CD4-positive, alpha-beta T cell treated with Interleukin-15 for 1 hour (primary cell): ENCODE measurements at places on chromosomes 2 and 18.

DNA sequence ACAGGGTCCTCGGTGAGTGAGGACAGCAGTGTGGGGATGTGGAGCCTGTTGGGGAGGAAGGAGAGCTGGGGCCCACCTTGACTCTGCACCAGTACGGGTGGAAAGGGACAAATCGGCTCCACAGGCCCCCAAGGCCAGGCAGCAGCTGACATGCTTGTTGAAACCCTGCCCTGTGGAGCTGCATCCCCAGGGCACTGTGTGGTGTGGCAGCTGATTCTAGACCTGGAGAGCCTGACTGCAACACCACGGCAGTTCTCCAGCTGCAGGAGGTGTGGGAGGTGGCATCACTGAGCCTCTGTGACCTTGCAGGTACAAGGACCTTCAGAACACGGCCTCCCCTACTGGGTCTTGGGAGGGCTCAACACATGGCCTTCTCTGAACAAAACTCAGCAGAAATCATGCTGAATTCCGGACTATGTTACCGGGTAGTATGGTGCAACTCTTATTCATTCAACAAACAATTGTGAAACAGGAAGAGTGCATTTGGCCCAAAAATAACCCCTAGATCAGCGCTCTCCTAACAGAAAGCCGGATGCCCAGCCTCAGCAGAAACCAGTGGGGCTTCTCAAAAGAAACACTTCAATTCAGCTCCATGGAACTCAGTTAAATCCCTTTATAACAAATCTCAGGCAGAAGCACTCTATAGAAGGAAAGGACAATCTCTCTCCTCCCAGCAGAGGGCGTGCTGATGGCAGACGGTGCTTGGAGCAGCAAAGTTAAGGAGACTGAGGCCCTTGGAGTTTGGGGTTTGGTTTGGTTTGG is 104.4 kb upstream of the SALL3 start:
- DNase-seq = no peak

DNA sequence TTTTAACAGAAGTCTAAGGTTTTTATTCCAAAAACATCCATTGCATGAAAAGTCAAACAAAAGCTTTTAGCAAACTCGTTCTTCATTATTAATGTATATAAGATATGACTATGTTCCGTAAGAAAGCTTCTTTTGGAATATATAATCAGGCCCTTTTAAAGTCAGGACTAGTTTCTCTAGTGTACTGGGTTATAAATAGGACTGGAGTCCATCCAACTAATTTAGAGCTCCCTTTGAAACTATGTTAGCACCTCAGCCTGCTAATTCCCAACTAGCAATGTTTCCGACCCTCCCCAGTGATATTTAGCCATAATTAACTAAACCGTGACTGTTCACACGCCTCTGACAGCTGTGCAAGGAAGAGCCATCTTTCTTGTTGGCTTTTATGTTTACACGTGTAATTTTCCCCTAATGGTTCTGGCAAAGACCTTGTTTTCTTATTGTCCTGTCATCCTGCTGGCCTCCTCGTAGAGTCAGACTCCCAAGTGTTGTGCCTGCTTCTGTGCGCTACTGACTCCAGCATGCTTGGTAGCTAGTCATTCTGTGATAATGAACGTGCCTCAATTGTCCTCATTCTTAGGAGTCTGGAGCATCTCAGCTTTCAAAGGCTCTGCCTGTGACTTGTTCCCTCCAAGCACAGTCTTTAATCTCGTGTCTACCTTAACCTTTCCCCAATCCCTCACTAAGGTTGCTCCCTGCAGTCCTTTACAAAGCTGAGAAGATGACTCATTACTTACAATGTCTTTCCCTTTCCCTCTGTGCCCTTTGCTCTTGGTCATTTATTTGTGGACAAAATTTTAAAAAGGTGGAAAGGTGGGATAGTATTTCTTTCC is 172.2 kb upstream of the RASGRP3 start:
- DNase-seq = no peak

- DNase-seq = no peak
These were observed 1.4 kb downstream of the RPRD1A start for GRCh38 chr18:36066001-36066400.

DNA sequence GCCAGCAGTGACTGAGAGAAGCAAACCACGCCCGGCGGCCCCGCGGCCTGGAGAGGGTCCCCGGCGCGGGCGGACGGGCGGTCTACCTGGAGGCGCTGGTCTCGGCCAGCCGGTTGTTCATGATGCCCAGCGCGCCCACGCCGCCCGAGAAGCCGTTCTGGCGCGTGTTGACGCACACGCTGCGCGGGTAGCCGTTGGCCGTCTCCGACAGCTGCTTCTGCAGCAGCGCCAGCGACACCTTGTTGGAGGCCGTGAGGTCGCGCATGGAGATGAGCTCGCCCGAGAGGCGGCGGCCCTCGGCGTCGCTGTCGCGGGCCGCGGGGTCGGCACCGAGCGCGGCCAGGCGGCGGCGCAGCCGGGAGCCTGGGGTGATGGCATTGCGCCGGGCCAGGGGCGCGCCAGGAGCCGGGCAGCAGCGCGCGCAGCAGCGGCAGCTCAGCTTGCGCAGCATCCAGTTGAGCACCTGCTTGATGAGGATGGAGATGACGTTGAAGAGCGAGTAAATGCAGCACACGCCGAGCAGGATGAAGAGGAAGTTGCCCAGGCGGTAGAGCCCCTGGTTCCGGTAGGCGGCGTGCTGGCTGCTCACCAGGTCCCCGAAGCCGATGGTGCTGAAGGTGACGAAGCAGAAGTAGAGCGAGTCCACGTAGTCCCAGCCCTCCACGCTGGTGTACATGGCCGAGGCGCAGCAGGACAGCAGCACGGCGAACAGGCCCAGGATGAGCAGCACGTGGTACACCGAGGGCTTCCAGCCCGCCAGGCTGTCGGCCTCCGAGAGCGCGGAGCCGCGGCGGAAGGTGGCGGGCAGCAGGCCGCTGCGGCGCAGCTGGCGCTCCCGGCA is 118.1 kb downstream of the MSH2 start:
- peak; percentile 84 for DNase-seq

DNA sequence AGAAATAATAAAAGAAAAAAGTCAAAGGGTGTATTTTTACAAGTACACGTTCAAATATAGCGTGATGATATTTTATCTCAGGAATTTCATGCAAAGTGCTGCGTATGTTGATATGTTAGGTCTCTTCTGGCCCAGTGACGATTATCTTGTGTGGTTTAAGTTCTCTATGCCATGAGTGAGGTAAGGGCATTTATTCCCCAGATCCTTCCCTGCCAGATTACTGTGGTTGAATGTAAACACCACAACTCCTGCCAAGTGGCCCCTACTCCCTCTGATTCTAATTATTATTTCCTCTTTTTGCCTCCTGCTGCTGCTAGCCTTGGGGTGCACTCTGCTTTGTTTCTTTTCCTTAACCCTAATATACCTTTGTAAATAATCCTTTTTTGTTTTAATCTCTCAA is 12.2 kb downstream of the SCN2A start:
- DNase-seq = no peak

- no peak for DNase-seq
These were observed 26.0 kb downstream of the ITGA4 start for GRCh38 chr2:181483211-181483610.

GRCh38 chr2:30915486-30915885 is 108.2 kb upstream of the CAPN13 start:
- no peak for DNase-seq

DNA sequence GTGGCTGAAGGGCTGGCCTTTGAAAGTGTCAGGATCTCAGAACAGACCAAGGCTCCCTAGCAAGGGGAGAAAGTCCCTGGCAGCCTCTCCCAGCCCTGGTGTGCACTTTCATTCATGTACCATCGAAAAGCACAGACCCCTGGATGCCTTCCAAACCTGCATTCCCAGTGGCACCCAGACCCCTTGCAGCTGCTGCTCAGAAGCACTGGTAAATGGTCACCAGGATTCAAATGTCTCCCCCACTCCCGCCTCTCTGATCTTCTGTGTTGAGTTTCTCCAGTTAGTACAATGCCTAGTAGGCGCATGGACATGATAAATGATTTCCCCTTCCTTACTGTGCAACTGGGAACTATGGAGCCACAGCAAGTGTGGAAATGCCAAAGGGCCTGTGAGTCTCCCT is 180.0 kb downstream of the GLI2 start:
- no peak for DNase-seq
